ENCODE measurements at places on chromosomes 2 and 18. TPM values are rescaled to one million over a fixed set of nuclear protein-coding genes. Genes with fewer than 3 reads are reported as not detected.

DNA sequence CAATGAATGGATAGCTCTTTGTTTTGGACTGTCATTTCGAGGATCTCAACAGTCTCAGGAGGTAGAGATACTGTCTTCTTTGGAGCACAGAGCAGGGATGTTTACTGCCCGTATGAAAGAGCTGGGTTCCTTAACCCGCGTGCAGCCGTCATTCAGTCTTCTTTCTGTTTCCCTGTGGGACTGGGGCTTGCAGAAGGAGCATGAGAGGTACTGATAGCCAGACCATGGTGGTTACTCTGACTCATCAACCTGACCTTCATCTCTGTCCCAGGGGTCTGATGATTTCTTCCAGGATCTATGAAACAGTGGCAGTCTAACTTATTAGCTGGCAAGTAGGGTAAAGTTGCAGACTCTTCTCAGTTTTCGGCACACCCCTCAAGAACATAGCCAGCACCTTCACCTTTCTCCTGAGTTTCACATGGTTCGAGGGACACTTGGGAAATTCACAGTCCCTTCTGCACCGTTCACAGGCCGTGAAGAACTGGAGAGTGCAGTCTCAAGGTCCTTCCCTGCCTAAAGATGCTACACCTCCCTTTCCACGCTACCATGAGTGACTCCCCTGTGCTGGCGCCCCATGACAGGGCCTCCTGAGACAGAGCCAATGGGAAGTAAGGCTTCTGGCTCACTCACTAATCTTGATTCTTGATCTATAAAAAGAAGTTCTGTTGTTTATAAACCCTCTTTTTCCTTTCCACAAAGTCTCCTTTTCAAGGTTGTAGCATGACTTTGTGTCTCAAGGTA lies 226.2 kb downstream of the MC4R start:
- no peak for DNase-seq

GRCh38 chr2:8380026-8380425 lies 301.8 kb upstream of the ID2 start:
- no peak for DNase-seq

DNA sequence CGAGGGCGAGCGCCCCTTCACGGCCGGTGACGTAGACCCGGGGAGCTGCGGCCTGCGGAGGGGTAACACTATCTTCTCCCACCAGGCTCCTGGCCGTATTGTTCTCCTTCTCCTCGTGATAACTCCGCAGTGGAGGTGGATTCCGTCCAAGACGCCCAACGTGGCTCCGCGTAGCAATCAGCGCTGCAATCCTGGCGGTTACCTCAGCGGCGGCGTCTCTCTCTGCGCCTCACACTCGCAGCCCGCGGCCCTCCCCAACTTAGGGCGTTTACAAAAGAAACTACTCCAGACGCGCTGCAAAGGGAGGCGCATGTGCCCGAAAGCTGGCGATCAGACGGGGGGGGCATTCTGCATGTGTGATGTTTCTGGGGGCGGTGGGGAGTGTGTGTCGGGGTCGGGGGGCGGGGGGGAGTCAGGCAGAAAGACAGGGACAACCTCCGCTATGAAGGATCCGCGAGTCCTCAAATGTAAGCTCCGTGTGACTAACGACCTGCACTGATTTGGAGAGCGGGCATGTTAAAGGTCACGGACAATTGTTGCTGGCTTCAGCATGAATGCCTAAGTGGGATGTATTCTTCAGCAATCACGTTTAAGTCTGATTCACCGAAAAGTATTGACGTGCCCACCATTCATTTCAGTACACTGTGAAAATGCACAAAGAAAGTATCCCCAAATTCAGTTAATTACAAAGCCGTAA lies 1.3 kb upstream of the ZNF516 start:
- peak; percentile 88 for DNase-seq

- DNase-seq: no peak
Measured at GRCh38 chr2:10165282-10165681, 42.7 kb downstream of the RRM2 start.

Gene SPDYA
- 0.24 TPM for total RNA-seq

Gene ADCYAP1
- not detected for total RNA-seq

Gene IRS1
- 17.6 TPM for total RNA-seq
